ENCODE measurements at places on chromosomes 13 and 19.

DNA sequence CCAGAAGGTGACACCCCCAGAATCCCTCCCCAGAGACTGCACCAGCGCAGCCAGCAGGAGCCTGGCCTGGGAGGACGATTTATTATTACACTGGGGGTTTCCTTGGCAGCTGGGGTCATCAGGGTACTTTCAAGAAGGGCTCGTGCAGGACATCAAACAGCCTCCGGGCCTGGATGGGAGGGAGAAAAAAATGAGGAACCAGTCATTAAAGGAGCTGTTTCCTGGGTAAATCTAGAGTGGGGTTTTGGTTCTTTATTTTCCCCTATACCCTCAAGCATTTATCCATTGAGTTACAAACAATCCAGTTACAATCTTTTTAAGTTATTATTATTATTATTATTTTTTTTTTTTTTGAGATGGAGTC lies 3.1 kb downstream of the POLR1G start:
- no peak for DNase-seq

GRCh38 chr13:111629926-111630325 lies 309.5 kb downstream of the TEX29 start:
- DNase-seq = no peak

DNA sequence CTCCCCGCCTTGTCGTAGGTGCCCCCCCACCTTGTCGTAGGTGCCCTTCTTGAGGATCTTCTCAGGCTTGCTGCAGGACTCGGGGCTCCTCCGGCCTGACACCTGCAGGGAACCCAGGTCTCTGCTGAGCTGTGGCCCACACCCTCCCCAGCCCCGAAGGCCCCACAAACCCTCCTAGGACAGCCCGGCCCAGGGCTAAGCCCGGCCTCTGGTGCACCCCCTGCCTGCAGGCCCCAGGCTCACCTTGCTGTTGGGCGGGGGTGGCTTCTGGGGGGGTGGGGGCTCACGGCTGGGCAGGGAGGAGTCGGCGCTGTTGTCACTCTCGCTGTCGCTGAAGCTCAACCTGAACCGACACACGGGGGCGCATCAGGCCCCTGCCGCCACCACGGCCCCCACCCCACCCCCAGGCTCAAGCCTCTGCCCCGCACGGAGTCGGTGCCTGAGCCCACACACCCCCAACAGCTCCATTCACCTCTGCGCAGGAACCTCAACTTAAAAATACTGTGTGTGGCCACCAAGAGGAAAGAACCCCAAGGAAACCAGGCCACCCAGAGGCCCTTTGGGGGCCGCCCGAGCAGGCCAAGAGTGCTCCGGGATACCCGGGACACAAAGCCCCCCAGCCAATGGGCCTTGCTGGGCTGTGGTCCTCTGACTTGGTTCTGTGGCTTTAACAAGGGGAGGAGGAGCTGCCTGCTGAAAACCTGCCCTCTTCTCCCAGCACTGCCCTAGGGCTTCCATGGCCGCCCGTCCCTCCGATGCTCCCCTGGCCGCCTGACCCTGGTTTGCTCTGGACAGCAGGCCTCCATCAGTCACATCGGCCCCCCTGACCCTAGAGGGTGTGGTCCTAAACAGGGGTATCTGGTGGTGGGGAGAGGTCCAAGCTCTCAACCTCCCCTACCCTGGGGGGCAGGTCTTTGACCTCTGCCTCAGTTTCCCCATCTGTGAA lies 65.8 kb downstream of the MLLT1 start:
- DNase-seq = no peak

- no peak for DNase-seq
These were observed 201.6 kb upstream of the ZNF536 start for GRCh38 chr19:30170495-30171137.

GRCh38 chr13:21688056-21688455 lies 17.2 kb downstream of the FGF9 start:
- no peak for DNase-seq

DNA sequence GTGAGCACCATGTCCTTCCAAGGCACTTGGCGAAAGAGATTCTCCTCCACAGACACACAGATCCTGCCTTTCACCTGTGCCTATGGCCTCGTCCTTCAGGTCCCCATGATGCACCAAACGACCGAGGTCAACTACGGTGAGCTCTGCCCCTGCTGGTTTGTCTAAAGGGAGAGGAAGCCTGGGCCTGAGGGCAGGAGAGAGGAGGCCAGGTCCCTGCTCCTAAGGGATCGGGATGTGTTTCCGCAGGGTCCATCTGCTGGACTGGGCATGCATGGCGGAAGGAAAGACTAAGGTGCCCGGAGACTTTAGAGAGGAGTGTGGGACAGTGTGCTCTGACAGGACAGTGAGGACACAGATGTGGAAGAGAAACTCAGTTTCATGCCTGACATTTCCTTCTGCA lies 7.6 kb downstream of the SERPINE3 start:
- no peak for DNase-seq

- DNase-seq = no peak
These were observed 23.5 kb downstream of the ATP4B start for GRCh38 chr13:113634279-113635047.

GRCh38 chr13:28495538-28496187 lies 735 bp upstream of the FLT1 start:
- no peak for DNase-seq

DNA sequence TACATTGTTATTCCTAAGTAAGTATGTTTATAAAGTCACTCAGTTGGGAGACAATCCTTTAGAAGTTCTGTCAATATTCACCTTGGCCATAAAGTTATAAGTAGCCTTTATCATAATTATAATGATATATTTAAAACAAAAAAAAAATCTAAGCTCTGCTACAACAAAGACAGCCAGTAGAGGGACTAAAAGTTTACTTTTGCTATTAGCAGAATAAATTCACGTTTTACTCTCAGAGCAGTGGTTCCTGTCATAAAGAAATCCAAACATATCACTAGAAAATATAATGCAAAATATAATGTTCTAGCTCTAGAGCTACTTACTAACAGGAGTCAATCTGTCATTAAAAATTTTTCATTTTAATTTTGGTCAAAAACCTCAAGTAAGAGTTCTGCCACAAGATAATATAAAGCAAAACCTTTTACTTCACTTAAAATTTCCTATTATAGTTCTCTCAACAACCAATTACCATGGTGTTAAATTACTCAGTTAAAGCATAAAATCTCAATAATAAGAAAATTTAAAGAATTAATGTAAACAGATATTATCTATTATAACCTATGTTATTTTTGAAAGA lies 17.7 kb downstream of the INTS6 start:
- DNase-seq = peak; percentile 48

Data from CD4-positive, alpha-beta T cell treated with Interleukin-12 subunit alpha and Interleukin-12 subunit beta, for 1 hour (primary cell).